ENCODE measurements at places on chromosomes 13 and 19. TPM values are rescaled to one million over a fixed set of nuclear protein-coding genes. Genes with fewer than 3 reads are reported as not detected.

ZNF888 gene
- total RNA-seq, result 7.6 TPM

C3 gene
- total RNA-seq, result 9.1 TPM

- DNase-seq, result no peak
Observed at GRCh38 chr19:50968716-50969412, 527 bp downstream of the KLK6 start.

FGF21 gene
- total RNA-seq, result not detected

ATP4A gene
- total RNA-seq, result not detected

GRCh38 chr19:4510435-4511255, 7.6 kb downstream of the PLIN4 start:
- no peak for DNase-seq

VAV1 gene
- total RNA-seq, result not detected

DNA sequence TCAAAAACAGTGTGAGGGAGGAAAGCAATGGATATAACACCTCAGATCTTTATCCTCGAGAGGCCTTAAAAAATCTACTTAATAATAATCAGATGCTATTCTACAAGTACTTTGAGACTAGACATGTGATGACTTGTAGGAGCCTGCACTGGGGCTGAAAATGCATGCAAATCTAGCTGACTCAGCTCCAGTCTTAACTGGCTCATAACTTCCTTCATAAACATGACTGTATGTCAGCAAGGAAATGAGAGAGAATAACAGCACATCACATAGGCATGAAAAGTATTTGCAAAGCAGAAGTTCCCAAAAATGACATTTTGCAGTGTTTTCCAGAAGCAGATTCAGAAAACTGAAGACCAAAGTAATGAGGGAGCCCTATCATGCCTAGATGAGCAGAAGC, 38.1 kb downstream of the PSG5 start:
- DNase-seq, result no peak

DNA sequence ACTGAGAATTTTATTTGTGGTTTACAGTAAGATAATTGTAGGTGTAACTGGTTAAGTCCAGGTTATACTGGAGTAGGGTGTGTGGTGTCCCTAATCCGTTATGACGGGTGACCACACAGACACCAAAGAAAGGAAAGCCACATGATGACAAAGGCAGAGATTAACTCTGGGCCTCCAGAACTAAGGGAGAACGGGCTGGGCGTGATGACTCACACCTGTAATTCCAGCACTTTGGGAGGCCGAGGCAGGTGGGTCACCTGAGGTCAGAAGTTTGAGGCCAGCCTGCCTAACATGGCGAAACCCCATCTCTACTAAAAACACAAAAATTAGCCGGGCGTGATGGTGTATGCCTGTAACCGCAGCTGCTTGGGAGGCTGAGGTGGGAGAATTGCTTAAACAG, 10.2 kb upstream of the FUT2 start:
- DNase-seq, result peak; percentile 67
